ENCODE measurements at places on chromosomes 7 and 10.

DNA sequence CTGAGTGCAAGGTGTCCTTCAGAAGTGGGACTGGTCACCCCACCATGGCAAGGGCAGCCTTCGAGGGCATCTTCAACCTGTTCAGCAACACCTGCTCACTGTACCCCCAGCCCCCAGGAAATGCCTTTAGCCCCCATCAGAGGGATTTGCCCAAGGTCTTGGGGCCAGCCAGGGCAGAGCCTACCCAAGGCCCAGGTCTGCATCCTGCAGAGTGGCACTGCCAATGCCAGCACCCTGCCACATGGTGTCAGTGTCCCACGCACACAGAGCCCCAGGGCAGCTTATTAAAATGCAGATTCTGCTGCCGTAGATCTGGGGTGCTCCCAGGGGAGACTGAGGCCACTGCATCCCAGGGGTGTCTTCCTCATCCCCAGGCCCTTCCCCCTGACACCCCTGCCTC, 106.2 kb upstream of the KCTD7 start:
- no peak for DNase-seq

DNA sequence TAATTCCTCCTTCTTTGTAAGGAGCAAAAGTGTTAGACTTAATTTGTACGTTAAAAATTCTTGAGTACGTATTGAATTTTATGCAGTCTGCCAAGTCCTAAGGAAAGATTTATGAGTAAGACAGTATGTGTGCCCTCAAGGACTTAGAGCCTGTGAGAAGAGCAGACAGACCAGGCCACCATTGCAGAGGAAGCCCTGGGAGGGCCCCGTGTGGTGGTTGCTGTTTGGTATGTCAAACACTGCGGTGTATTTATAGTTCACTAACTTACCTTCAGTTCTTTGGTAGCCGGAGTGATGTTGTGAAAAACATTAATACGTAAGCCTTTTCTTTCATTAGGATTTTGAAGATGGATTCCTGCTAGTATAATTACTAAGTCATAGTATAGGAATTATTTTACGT, 82.9 kb downstream of the GALNT11 start:
- DNase-seq = no peak

DNA sequence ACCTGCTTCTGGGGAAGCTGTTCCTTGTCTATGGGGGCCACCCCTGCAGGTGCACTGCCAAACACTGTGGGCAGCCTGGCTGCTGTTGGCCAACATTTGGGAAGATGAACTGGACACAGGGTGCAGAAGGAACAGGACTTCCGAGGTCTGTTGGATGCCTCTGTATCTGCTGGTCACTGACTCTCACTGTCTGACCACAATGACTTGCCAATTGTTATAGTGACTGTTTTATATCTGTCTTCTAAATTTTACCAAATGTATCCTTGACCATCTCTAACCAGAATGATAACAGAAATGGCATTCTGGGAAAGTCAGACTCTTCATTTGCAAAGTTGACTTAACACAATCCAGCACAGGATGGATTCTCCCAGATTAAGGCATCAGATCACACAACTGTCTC, 214.0 kb upstream of the PRSS58 start:
- no peak for DNase-seq

- DNase-seq = no peak
Measured at GRCh38 chr7:6653071-6654003, 16.2 kb downstream of the ZNF316 start.

DNA sequence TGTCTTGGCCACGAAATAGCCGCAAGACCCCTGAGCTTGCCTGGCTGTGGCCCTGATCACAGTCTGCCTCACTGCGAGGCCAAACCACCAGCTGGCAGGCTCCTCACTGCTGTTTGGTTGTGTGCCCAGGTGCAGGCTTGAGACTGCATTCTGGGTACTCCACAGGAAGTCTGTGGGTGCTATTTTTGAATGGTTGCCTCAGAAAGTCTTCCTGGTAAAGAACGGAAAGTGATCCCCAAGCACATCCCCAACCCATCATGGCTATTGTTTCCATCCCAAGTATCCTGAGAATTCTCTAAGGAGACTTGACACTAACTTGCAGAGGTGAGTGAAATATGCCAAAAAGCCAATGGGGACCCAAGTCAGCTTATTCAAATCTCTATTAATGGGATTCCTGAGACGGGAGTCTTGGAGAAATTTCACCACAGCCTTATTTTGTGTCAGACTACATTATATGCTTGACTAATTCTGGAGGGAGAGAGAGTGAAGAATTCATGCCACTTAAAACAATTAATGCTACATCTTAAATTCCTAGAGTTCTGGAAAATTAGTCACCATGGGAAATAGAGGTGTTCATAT, 170.9 kb downstream of the RAMP3 start:
- no peak for DNase-seq

DNA sequence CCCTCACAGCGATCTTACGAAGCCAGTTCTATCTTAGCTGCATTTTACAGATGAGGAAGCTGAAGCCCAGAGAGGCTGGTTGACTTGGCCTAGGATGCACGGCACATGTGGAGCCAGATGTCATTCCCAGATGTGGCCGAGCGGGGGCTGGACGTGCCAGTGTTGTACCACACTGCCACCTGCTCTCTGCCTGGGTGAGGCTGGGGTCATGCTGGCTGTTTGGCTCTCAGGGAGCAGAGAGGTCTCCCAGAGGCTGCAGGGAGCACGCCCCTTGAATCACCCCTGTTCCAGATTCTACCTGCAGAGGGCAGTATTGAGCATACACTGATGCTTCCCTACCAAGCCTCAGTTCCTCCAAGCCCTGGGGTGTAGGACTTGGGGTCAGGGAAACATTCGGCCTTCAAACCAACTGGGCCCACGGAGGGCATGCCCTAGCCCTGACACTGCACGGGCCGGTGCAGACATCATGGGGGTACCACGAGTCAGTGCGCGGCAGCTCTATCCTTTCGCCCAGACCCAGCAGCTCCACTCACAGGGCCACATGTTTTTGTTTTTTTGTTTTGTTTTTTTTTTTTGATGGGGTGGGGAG, 3.8 kb upstream of the GTF2IRD1 start:
- DNase-seq = peak; percentile 66

DNA sequence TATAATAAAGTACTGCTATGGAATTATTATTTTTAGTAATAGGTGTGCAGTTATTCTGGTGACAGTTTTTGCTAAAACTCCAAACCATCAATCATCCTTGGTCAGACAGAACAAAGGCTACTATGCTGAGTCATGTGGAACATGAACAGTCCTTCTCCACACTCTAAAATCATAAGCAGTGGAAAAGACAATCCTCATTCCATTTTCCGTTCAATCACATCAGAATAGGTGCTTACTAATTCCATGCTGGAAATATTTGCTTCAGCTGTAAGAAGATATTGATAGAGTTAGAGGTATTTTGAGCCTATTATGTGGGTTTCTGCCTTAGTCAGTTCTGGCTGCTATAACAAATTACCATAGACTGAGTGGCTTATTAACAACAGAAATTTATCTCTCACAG, 82.9 kb downstream of the FAM13C start:
- DNase-seq = no peak

DNA sequence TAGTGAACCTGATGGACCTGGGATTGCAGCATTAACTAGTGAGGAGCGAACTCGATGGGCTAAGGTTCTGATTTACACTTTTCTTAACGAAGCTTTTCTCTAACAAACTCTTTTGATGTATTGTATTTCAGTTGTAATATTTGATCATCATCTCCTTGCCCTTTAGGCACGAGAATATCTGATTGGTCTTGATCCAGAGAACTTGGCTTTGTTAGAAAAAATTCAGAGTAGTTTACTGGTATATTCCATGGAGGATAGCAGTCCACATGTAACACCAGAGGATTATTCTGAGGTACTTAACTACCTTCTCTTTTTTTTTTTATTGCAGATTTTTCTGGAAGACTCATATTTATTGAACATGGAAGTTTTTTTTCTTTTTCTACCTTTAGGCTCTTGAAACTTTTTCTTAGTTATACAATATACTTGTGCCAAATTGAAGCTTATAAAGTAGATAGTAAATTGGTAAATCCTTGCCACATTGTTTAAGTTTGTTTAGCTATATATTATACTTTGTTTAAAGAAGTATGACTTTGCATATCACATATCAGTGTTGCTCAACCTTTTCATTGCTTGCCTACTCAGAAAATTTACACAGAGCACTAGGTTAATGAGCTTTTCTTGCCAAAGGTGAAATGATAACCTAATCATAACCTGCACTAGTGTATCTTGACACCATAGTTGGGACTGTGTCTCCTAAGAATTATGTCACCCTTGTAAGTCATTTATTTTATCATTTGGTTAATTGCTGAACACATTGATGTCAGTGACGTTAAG, 30.4 kb downstream of the CROT start:
- DNase-seq = no peak

- DNase-seq = no peak
Measured at GRCh38 chr7:7688956-7689355, 29.5 kb downstream of the RPA3 start.

- no peak for DNase-seq
Measured at GRCh38 chr7:98289333-98289875, 7.9 kb downstream of the BRI3 start.

- no peak for DNase-seq
Measured at GRCh38 chr7:2830609-2831376, 13.3 kb downstream of the GNA12 start.

DNA sequence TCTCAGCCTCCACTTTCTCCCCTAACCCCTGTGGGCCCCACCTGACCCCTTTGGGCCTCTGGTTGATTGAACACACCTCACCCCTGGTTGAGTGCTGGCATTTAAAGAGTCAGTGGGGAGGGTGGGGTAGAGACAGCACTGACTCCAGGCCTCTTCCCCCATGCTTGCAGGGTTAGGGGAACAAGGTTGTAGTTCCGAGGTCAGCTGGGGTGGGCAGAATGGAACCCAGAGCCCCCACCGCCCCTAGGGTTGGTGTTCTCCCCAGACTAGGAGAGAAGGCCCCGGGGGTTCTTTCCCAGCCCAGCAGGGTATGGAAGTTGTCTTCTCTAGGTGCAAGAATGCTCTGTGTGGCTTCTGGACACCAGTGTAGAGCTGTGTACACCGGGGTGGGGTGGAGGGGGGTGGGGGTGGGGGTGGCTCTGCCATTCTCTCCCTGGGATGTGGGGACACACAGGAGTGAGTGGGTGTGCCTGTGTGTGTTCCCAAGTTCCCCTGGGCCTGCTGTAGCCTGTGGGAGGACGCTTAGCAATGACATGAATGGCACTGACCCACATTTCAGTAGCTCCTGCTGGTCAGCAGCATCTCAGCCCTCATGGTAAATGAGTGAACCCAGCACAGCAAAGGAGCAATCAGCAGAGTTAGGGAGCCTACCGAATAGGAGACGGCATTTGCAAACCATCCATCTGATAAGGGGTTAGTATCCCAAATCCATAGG, 33.6 kb downstream of the PRF1 start:
- no peak for DNase-seq

DNA sequence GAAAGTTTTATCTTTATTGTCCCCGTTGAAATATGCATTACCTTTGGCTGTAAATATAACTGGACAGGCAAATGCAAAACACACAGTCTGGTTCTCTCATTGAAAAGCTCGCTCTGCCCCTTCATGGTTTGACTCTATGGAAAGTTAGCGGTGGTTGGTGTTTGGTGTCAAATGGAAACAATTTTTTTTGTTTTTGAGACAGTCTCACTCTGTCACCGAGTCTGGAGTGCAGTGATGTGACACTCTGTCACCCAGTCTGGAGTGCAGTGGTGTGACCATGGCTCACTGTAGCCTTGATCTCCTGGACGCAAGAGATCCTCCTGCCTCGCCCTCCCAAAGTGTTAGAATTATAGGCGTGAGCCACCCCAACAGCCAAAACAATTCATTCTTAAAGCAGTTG, 149.7 kb downstream of the LRRC4 start:
- DNase-seq = no peak

DNA sequence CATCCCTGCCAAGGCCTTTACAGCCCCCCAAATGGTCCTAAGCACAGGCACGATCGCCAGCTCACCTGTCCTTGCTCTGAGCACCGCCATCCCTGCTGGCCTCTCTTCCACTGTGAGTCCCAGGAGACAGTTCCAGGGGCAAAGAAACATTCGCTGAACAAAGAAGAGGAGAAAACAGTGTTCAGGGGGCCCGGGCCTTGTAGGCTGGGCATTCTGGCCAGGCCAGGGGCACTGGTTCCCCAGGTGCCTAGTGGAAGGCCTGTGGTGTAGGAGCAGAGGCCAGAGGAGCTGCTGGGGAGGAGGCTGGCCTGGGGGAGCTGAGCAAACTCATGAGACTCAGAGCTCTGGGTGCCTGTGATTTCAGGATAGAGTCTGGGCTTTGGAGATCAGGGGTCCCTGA, 22.6 kb downstream of the AQP1 start:
- DNase-seq = no peak

DNA sequence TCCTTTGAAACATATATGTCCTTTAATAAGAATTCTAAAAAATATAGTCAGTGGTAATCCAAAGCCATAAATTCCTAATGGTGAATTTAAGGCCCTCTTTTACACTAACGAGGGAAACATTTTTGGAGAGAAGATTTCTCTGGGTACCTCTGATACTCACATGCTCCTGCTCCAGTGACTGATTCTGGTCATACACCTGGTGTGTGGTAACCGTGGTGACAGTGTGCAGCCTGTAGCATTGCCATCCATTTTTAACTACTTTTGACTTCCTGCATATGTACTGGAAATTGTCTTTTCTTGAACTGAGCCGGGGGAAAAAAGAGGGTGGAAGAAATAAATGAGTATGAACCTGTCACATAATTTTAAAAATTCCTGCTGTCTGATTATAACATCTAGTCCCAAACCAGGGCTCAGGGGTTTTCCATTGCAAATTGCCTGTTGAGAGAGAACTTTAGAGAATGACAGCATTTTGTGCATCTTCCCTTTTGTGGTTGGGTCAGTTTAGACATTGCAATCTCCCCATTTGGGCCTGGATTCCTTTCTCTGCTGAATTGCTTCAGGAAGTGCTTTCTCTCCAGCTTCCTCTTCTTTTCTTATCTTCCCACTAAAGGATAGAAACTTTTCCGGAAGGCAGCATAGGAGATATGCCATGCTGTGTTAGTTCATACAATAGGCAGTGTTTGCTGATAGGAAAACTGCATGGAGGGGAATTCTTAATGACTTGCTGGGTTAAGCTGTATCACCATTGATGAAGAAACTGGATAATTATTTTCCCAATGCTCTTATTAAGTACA, 125.5 kb downstream of the GRM3 start:
- DNase-seq = no peak

- DNase-seq = no peak
Measured at GRCh38 chr7:32535162-32535702, 39.9 kb downstream of the AVL9 start.

- DNase-seq = no peak
Measured at GRCh38 chr7:51344406-51345138, 28.0 kb upstream of the COBL start.

DNA sequence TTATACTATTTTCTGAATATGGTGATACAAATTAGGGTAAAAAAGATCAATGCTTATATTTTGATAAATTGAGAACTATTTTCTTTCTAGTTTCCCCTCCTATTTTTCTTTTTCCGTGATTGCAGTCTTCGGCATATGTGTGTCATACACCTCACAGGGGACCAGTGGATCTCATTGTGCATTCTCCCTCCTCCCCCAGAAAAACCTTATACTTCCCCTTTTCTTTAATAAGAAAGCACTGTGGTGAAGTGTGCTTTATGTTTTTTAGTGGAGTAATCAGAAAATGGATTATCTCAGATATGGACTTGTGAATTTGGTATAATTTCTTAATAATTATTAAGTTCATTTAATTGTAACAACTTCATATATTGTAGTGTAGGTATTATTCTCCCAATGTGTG, 72.8 kb downstream of the BICC1 start:
- no peak for DNase-seq

GRCh38 chr7:57438244-57438643, 11.7 kb upstream of the ZNF716 start:
- DNase-seq = no peak

- DNase-seq = peak; percentile 78
Measured at GRCh38 chr10:119445311-119445934, 97.1 kb downstream of the RGS10 start.

All from CD14-positive monocyte (primary cell).